Thyroid gland (tissue), 4 donors: ENCODE measurements at places on chromosomes 16 and 17. TPM values are rescaled to one million over a fixed set of nuclear protein-coding genes. Genes with fewer than 3 reads are reported as not detected.

GRCh38 chr17:79936050-79936449 lies 96.8 kb upstream of the CBX4 start:
- H3K36me3 ChIP-seq = peaks cover 14% of the 10 kb centered on the region
- H3K4me3 ChIP-seq = no peak overlapping the region
- no peaks in the 10 kb centered on the region for H3K27me3 ChIP-seq

DNA sequence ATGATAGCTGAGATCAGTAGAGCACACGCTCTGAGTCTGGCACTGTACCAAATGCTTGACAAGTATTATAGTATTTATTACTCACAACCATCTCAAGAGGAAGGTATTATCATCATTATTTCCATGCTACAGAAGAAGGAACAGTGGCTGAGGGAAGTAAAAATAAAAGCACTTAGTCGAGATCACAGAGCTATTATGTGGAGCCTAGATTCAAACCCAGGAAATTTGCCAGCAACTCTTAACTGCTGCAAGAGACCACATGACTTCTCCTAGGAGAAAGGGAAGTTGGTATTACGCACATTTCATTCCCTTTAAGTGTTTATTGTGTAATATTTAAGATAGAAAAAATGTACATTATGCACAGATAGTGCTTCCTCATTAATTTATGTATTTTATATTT lies 1.0 kb upstream of the RHOT1 start:
- peak; percentile 50 for DNase-seq
- no peaks in the 10 kb centered on the region for H3K27me3 ChIP-seq
- H3K36me3 ChIP-seq = no peaks in the 10 kb centered on the region
- H3K27ac ChIP-seq = peak overlapping the region; percentile 96

AOC2 gene
- 1.1 TPM for total RNA-seq

SLC5A10 gene
- total RNA-seq = not detected

GRCh38 chr17:40450175-40450574 lies 6.9 kb downstream of the IGFBP4 start:
- H3K27me3 ChIP-seq = no peaks in the 10 kb centered on the region
- DNase-seq = no peak

ERBB2 gene
- total RNA-seq = 74.3 TPM

DNA sequence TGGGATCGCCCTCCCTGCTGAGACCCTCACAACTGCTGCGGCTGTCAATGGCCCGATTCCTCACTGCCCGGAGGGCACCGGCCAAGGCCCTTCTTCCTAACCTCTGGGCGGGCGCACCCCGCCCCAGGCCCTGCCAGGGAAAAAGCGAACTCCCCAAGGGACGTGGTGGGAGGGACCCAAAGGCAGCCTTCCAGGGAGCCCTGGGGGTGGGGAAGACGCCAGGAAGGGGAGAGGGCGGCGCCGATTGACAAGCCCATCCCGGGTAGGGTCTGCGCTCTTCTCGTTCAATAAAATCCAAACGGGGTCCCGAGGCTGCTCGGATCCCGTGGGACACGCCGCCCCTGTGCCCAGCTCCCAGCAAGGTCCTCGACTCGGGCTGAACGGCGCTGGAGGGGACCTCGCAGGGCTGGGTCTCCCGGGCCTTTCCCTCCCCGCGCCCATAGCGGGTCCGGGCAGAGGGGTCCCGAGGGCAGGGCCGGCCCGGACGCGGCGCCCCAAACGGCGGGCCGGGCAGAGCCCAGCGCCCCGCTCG lies 416 bp downstream of the KIFC3 start:
- peak overlapping the region; percentile 91 for H3K27ac ChIP-seq
- peak overlapping the region; percentile 55 for H3K4me3 ChIP-seq
- peaks cover 60% of the 10 kb centered on the region for H3K4me1 ChIP-seq
- peak; percentile 73 for DNase-seq
- no peaks in the 10 kb centered on the region for H3K27me3 ChIP-seq

PYDC1 gene
- not detected for total RNA-seq

- H3K4me3 ChIP-seq = no peak overlapping the region
- no peaks in the 10 kb centered on the region for H3K4me1 ChIP-seq
- no peaks in the 10 kb centered on the region for H3K36me3 ChIP-seq
- DNase-seq = no peak
- H3K27me3 ChIP-seq = no peaks in the 10 kb centered on the region
- no peak overlapping the region for H3K27ac ChIP-seq
These were observed 1357.0 kb upstream of the GOT2 start for GRCh38 chr16:60091071-60091470.

GRCh38 chr17:66776999-66777688 lies 57.8 kb upstream of the CACNG5 start:
- H3K27me3 ChIP-seq = no peaks in the 10 kb centered on the region
- H3K4me1 ChIP-seq = peaks cover 37% of the 10 kb centered on the region
- peak overlapping the region; percentile 26 for H3K27ac ChIP-seq
- H3K36me3 ChIP-seq = no peaks in the 10 kb centered on the region

DNA sequence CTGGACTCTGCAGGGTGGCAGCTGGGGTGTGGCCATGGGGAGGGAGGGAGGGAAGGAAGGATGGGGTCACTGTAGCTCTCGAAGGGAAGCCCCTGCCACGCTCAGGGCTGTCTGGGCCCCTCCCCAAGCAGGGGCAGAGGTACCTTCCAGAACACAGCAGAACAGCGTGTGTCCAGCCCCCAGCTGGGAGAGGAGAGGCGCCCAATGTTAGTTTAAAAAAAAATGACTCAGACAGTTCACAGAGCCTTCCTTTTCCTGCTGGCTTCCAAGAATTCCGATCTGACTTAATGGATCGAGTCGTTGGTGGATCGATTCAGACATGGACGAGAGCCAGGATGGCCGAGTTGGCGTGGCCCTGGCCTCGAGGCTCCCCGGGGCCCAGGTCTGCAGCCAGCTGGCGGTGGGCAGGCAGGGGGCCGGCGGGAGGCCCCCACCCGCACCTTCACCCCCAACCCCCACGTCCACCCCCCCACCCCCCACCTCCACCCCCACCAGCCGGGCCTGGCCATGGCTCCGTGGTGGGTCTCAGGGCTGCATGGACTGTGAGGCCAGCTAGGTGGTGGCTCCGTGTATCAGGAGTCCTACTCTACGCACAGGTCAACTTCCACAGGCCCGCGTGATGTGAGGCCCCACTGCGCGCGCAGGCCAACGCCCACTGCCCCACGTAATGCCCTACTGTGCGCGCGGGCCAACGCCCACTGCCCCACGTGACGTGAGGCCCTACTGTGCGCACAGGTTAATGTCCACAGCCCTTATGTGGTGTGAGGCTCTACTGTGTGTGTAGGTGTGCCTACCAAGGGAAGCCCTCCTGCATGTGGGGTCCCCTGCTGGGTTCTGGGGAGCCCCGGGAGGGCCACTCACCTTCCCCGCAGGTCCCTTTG lies 21.8 kb downstream of the CACNA1H start:
- H3K36me3 ChIP-seq = no peaks in the 10 kb centered on the region
- DNase-seq = no peak
- no peak overlapping the region for H3K4me3 ChIP-seq
- no peaks in the 10 kb centered on the region for H3K4me1 ChIP-seq

- no peak overlapping the region for H3K4me3 ChIP-seq
- H3K27me3 ChIP-seq = no peaks in the 10 kb centered on the region
- no peaks in the 10 kb centered on the region for H3K36me3 ChIP-seq
These were observed 77.0 kb upstream of the AXIN2 start for GRCh38 chr17:65638221-65638975.

- peaks cover 9% of the 10 kb centered on the region for H3K36me3 ChIP-seq
- peak; percentile 95 for DNase-seq
- H3K27ac ChIP-seq = peak within 1 kb of the TSS; percentile 97
These were observed at the start of gene RNPS1 for GRCh38 chr16:2267913-2268666. TSS of gene RNPS1 (minus strand) at chr16:2268126. CDS start at chr16:2264643, 3,483 bp downstream.

DNA sequence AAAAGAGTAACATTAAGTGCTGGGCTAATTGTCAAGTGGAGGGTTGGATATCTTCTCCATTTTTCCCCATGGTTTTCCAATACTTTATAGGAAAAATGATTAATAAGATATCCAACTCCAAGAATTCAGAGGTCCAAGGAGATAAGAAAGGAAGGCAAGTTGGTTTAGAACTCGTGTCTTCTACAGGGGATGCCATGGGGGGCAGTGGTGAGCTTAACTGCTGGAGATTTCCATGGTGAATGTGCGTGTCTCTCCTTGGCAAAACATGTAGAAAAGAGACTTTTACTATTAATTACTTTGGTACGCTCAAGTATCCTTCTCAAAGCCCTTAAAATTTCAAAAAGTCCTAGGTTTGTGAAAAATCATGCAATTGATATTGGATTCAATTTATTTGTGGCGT lies 982.9 kb upstream of the RBFOX1 start:
- H3K27ac ChIP-seq = no peak overlapping the region
- DNase-seq = no peak
- no peaks in the 10 kb centered on the region for H3K36me3 ChIP-seq
- no peaks in the 10 kb centered on the region for H3K27me3 ChIP-seq

GRCh38 chr17:81652906-81653771 lies 3.2 kb downstream of the PDE6G start:
- no peaks in the 10 kb centered on the region for H3K36me3 ChIP-seq
- no peak overlapping the region for H3K27ac ChIP-seq
- H3K4me3 ChIP-seq = no peak overlapping the region
- H3K27me3 ChIP-seq = peaks cover 6% of the 10 kb centered on the region
- no peaks in the 10 kb centered on the region for H3K4me1 ChIP-seq

DNA sequence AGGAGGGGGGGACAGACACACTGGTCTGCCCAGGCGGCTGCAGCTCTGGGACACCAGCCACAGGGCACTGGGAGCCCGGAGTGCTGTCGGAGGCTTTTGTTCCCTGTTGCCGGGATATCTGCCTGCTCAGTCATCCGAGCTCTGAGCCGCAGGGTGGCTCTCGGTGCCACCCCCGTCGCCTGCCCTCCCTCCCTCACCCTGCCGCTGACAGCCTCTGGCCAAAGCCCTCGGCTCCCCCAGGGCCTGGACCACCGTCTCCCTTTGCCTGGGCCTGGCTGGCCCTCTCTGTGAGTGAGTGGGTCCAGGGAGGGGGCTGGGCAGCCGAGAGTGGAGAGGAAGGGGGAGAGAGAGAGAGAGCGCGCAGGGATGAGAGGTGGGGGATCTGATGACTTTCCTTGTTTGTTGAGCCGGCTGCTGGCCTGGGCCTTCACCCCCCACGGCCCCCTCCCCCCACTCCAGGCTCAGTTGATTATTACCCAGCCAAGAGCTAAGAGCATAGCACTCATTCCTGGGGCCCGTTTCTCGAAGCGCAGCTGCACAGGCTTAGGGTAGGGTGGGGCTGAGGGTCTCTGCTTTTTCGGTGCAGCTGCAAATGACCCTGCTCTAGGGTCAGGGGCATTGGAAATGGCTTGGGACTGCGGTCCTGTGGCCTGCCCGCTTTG lies 2.7 kb downstream of the FOXJ1 start:
- peak overlapping the region; percentile 60 for H3K27ac ChIP-seq
- no peak overlapping the region for H3K4me3 ChIP-seq
- peaks cover 45% of the 10 kb centered on the region for H3K4me1 ChIP-seq
- DNase-seq = peak; percentile 93
- H3K27me3 ChIP-seq = no peaks in the 10 kb centered on the region

GRCh38 chr17:28372203-28372944 lies 880 bp downstream of the SARM1 start:
- H3K4me3 ChIP-seq = peak overlapping the region; percentile 45
- no peaks in the 10 kb centered on the region for H3K36me3 ChIP-seq
- peak; percentile 21 for DNase-seq
- no peaks in the 10 kb centered on the region for H3K27me3 ChIP-seq

- H3K4me1 ChIP-seq = peaks cover 63% of the 10 kb centered on the region
- peak; percentile 38 for DNase-seq
- H3K27ac ChIP-seq = peak overlapping the region; percentile 95
- H3K4me3 ChIP-seq = no peak overlapping the region
- no peaks in the 10 kb centered on the region for H3K36me3 ChIP-seq
- H3K27me3 ChIP-seq = no peaks in the 10 kb centered on the region
These were observed 8.1 kb downstream of the CYGB start for GRCh38 chr17:76529224-76530094.

DNA sequence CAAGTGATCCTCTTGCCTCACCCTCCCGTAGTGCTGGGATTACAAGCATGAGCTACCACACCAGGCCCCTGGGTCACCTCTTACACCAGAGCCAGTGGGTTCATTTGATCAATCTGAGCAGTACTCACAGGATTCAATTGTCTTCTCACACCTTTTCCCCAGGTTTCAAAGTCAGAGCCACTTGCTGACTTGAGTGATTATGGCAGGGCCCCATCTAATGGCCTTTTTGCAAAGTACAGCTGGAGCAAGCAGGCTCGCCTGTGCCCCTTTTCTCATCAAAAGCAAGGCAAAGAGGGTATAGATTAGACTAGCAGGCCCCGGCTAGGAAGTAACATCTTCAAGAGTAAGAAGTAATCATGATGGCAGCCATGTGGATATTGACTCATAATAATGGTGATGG lies 114.8 kb upstream of the NOL11 start:
- no peak overlapping the region for H3K27ac ChIP-seq
- peak; percentile 27 for DNase-seq
- no peak overlapping the region for H3K4me3 ChIP-seq
- no peaks in the 10 kb centered on the region for H3K27me3 ChIP-seq
- H3K4me1 ChIP-seq = peaks cover 32% of the 10 kb centered on the region

GRCh38 chr17:1649844-1650501 lies at the start of gene RILP:
TSS of gene RILP (minus strand) at chr17:1649866. CDS start at chr17:1649804, 62 bp downstream.
- H3K27ac ChIP-seq = peak within 1 kb of the TSS; percentile 100
- peak; percentile 97 for DNase-seq
- H3K27me3 ChIP-seq = no peaks in the 10 kb centered on the region
- peaks cover 46% of the 10 kb centered on the region for H3K36me3 ChIP-seq
- peaks cover 28% of the 10 kb centered on the region for H3K4me1 ChIP-seq

GRCh38 chr16:68286153-68287074 lies 22.1 kb downstream of the SLC7A6 start:
- H3K4me1 ChIP-seq = peaks cover 4% of the 10 kb centered on the region
- H3K27me3 ChIP-seq = no peaks in the 10 kb centered on the region
- peaks cover 14% of the 10 kb centered on the region for H3K36me3 ChIP-seq
- DNase-seq = no peak
